H4 (cell line): ENCODE measurements at places on chromosomes 7 and 10. TPM values are rescaled to one million over a fixed set of nuclear protein-coding genes. Genes with fewer than 3 reads are reported as not detected.

Gene SPDYE6
- total RNA-seq: not detected in 2 replicates

Gene MYO3A
- total RNA-seq: not detected in 2 replicates

Gene PNLIP
- not detected in 2 replicates for total RNA-seq

Gene ACTR3C
- 0.23 TPM in 1 of 2 replicates, not detected in the other for total RNA-seq

Gene BPGM
- 16.8 and 25.4 TPM in 2 replicates for total RNA-seq

Gene COL1A2
- 0.46 and 2.2 TPM in 2 replicates for total RNA-seq

Gene OR2A42
- not detected in 2 replicates for total RNA-seq

DNA sequence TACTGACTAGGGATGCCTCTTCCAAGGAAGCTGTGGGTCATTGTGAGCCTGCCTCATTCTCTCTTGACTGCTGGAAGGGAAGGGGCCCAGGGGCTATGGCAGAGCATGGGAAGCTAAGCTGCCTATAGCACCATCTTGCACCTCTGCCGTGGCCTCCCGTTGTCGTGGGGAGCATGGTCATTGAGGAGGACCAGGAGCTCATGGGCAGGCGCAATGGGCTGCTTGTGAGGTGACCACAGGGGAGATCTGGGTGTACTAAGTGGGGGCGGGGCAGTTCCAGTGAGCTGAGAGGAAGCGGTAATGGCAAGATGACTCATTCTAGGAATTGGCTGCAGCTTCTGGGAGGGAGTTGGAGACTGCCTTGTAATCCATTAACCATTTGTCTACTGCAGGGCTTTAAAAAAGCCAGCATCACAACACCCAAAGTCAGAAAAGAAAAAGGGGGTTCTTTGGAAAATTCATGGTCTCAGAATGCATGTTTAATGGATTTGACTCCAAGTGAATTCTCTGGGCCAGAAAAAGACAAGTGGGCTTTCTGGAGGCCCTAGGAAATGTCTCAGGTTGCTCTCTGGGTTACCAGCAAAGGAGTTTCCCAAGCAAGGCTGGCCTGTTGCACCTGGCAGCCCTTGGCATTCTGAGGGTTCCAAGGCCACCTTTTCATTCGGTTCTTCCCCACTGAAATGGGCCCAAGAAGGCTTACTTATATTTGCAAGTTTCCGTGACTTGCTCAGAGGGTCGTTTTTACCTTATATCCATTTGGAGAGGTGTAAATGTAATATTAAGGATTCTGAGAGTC lies 3.6 kb downstream of the DUSP5 start:
- DNase-seq: peak; percentile 95

GRCh38 chr10:5490032-5490431 lies 9.3 kb downstream of the CALML5 start:
- DNase-seq: no peak

DNA sequence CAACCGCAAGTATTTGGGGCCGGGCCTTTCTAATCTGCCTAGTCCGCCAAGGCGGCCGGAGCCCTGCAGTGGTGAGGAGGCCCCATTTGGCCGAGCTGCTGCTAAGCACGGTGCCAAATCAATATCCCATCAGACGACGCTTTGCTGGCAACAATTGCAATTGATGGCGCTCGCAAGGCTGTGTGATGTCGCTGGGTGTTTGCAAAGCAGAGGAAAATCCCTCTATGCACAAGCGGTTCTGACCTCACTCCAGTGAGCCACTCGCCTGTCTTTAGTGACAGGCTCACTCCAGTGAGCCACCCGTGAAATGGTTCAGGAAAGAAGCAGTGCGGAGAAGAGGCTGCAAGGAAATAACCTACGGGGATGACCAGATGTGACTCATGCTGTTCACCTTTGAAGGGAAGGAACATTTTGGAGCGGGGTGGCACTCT lies 18.3 kb upstream of the PDE1C start:
- DNase-seq: no peak

DNA sequence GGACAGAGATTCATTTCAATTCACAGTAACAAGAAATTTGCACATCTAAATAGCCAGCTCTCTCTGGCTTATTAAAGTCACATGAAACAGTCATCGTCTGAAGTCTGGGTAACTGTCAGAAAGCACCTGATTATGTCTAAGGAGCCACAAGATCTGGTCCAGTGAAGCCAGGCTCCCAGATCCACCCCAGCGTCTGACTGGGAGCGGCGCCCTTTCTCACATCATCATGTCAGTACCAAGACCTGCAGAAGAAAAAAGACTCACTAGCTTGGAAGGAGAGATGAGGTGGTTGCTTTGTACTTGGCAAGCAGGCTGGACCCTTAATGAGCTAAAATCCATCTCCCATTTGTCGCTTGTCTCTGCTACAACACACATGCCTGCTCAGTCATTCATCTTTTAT lies 58.4 kb downstream of the VOPP1 start:
- DNase-seq: no peak

GRCh38 chr7:155190688-155191087 lies 107.0 kb upstream of the INSIG1 start:
- DNase-seq: no peak

GRCh38 chr7:107072133-107072532 lies 27.6 kb downstream of the PRKAR2B start:
- no peak for DNase-seq

DNA sequence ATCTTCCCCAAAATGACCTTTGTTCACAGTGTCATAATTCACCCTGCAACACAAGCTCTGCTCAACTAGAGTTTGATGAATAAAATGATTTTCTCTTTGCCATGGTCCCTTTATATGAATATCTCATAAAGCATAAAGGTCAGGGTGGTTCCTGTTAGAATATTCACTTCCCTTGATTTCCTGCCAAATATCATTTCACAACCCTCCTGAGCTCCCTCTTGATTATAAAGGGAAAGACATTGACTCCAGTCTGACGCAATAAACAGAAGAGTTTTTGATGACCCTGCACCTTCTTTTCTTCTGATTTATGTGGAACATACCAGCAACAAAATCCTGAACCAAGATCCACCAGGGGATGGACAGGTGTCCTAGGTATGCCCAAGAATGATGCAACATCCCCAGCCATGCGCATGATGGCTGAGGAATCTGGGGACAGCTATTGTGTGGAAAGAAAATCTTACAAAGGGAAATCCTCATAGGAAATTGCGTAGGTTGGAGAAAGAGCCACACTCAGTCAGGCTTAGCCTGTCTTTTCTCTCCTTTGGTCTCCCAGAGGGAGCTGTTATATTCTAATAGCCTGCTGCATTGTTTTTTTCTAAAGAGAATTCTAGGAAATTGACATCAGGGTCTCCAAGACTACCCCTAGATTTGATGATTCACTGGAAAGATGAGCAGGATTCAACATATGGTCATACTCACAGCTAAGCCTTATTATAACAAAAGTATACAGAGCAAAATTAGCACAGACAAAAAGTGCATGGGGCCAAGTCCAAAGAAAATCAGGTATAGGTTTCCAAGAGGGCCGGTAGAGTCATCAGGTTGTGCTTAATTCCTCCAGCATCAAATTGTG lies 18.8 kb downstream of the IFIT3 start:
- DNase-seq: no peak

- no peak for DNase-seq
These were observed 56.5 kb upstream of the SP4 start for GRCh38 chr7:21371360-21371759.

DNA sequence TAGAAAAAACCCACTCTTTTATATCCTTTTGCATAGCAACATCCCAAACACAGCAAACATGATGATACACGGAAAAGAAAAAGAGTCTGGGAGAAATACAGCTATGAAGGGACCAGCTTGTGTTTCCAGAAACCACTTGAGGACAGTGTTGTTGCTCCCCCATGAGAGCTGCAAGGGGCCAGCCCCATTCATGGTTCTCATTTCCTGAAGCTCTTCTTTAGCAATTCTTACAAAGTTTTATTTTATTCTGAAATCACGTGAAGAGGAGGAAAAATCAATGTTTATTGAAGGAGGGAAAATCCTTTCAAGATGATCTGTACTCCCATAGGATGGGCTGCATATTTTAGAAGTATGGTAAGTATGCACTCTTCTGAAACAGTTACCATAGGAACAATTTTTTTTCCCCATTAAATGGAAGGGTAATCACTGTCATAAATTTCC lies 17.5 kb upstream of the PRTFDC1 start:
- no peak for DNase-seq

GRCh38 chr7:69934144-69934903 lies 336.0 kb downstream of the AUTS2 start:
- no peak for DNase-seq

- no peak for DNase-seq
These were observed 115.8 kb downstream of the MAGI2 start for GRCh38 chr7:79337717-79338116.

DNA sequence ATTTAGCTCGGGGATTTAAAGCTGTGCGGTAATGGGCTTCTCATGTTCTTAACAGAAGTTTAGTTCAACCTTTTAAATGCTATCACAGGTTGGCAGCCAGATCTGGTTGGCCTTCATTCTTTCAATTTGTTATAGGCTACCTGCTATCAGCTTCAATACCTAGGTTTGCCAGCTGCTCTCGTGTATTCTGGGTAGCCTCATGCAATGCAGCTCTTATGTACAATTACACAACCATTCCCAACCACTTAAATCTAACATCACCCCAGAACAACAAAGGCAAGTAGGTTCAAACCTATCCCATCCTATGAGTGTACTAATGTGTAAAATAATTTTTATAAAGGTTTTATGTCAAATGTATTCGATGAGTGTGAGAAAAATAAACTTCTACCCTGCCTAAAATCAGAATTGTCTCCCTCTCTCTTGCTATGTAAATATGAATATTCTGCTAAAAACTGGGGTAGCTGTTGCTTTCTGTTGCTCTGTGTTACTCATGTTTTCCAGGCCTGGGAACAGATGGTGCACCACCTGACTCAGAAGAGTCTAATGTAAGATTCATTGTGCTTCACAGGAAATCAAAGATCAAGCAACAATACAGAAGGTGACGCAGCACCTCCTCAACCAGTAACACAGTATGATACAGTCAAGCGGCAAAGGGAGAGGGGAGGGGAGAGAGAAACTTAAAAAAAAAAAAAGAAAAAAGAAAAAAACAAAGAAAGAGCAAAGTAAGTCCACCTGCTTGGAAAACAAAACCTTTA lies 188.6 kb downstream of the ETV1 start:
- peak; percentile 69 for DNase-seq

- no peak for DNase-seq
These were observed 774.7 kb downstream of the SUGCT start for GRCh38 chr7:40909346-40909980.

DNA sequence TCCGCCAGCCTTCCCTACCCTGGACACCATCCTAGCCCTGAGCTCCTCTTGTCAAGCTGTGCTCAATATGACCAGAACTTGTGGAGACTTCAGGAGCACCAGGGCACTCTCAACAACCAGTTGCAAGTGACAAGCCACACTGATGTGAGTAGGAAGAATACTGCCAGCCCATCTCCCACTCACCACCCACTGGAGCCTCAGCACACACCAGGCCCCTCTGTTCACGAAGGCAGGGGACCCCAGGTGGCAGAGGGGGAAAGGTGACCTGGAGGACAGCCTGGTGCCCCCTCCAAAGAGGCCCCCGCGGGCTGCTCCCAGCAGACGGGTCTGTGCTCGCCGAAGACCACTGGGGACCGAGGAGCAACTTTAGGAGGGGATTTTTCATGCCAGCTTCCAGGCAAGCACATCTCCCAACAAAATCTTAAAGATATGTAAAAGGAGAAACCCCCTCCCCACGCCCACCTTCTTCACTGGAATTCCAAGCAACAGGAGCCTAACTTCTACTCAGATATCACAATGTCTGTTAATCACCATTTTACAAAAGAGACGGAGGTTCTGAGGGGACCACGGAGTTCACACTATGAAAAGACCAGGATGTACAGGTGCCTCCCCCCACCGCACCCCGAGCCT lies 1.0 kb downstream of the MMD2 start:
- no peak for DNase-seq

DNA sequence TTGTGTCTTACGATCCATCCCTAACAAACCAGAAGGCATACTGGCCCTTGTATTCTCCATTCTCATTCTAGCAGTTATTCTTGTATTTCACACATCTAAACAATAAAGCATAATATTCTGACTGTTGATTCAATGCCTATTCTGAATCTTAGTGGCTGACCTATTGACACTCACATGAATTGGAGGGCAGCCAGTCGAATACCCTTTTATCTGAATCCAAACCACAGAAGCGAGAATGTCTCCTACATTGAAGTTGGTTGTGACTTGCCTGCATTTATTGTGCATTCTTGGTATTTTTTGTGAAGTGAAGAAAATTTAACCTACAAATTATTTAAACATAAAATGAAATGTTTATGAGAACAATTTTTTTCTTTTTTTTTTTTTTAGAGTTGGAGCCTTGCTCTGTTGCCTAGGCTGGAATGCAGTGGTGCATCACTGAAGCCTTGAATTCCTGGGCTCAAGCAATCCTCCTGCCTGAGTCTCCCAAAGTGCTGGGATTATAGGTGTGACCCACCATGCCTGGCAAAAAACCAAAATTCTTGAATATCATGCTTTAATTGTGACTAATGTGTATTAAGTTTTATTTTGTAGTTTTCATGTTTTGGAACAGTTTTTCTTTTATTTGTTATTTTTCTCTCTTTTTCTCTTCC lies 22.7 kb downstream of the EXOC4 start:
- DNase-seq: no peak

GRCh38 chr7:1174881-1175596 lies 15.0 kb upstream of the ZFAND2A start:
- DNase-seq: no peak

DNA sequence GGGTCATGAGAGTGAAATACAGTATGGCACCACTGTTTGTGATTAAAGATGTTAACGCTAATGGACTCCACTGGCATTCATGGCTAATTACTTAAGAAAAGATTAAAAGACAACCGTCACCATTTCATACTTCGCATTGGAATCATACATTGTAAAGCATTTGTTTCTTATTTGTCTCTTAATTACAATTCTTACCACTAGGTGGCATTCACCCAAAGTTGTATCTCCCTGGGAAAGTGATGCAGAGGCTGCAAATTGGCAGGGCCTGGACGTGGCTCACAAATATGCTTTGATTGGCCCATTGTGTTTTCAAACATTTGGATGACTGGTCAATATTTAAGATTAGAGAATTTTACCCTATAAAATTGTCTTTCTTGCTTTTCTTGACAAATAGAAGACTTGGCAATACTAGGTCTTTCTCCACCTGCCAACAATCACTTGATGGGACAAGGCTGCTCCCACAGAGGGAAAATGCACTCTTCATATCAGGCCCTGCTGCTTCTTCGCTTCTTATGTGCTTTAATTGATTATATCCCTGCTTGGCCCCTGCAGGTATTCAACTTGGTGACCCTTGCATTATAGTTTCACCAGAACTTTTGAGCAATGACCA lies 72.1 kb upstream of the STARD3NL start:
- peak; percentile 77 for DNase-seq

GRCh38 chr7:2886900-2887299 lies 42.8 kb upstream of the GNA12 start:
- peak; percentile 96 for DNase-seq

DNA sequence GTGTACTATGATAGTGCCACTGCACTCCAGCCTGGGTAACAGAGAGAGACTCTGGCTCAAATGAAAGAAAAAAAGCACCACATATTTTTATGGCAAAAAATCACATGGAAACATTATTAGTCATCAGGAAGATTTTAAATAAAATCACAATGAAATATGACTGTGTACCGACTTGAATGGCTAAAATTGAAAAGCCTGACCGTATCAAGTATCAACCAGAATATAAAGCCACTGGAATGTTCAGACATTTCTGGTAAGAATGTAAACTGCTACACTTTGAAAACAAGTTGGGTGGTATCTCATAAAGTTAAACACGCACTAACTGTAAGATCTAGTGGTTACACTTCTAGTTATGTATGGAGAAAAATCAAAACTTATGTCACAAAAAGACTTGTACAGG lies 306.7 kb upstream of the MBL2 start:
- DNase-seq: no peak

- no peak for DNase-seq
These were observed 13.3 kb upstream of the PAPSS2 start for GRCh38 chr10:87646192-87646909.
